ENCODE measurements at places on chromosomes 13 and 19.

- DNase-seq = no peak
These were observed 22.7 kb downstream of the VRK3 start for GRCh38 chr19:50002386-50002960.

- DNase-seq = no peak
These were observed 17.7 kb upstream of the OVOL3 start for GRCh38 chr19:36093146-36093662.

- DNase-seq = no peak
These were observed 32.5 kb downstream of the ZC3H4 start for GRCh38 chr19:47081095-47081494.

- no peak for DNase-seq
These were observed 116.9 kb downstream of the EFNB2 start for GRCh38 chr13:106418556-106418955.

DNA sequence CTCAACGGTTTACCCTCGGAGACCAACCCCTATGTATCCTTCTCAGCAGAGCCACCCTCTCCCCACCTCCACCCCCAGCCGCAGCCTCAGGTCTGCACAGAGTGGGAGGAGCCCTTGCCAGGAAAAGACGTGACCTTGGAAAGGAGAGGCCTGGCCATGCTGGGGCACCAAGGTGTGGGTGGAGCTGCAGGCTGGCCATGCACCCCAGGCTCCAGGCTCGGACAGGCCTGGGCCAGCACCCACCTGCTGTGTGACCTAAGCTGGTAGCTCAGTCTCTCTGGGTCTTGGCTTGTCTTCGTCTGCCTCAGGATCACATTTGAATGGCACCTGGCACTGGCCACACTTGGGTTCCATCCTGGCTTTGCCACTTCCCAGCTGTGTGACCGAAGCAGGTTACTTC, 29.5 kb downstream of the CCDC8 start:
- DNase-seq = no peak

- DNase-seq = no peak
These were observed 7.2 kb downstream of the HNRNPL start for GRCh38 chr19:38842439-38843174.

DNA sequence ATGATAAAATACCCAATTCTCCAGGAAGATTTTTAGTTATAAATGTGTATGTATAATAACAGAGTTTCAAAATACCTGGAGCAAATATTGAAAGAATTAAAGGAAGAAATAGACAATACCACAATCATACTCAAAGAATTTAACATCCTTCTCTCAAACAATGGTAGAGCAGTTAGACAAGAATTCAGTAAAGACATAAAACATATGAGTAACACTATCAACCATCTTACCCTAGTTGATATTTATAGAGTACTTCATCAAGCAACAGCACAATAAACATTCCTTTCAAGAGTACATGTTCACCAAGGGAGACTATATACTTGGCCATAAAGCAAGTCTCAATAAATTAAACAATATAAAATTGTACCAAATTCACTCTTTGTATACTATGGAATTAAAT, 108.4 kb downstream of the DLEU7 start:
- no peak for DNase-seq

GRCh38 chr13:26449063-26449848, 108.2 kb upstream of the WASF3 start:
- no peak for DNase-seq

DNA sequence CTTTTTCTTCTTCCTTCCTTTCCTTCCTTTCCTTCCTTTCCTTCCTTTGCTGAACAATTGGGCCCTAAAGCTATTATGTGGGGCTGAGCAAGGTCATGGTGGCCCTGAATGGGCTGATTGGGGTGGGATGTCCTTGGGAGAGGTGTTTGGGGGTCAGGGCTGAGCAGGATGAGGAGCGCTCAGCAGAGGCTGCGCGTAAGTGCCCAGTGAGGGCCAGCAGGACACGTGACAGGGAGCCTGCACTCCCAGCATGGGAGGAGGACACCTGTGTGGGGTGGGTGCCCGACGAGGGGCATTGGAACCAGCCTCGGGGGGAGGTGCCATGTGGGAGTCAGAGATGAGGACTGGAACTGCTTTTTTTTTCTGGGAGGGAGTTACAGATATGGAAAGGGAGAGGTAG, 5.4 kb upstream of the LGALS7 start:
- no peak for DNase-seq

GRCh38 chr13:67148161-67148571, 82.0 kb downstream of the PCDH9 start:
- no peak for DNase-seq

GRCh38 chr13:28505543-28506135, 10.7 kb upstream of the FLT1 start:
- no peak for DNase-seq

- DNase-seq = no peak
These were observed 8.5 kb downstream of the TBC1D4 start for GRCh38 chr13:75473468-75473867.

DNA sequence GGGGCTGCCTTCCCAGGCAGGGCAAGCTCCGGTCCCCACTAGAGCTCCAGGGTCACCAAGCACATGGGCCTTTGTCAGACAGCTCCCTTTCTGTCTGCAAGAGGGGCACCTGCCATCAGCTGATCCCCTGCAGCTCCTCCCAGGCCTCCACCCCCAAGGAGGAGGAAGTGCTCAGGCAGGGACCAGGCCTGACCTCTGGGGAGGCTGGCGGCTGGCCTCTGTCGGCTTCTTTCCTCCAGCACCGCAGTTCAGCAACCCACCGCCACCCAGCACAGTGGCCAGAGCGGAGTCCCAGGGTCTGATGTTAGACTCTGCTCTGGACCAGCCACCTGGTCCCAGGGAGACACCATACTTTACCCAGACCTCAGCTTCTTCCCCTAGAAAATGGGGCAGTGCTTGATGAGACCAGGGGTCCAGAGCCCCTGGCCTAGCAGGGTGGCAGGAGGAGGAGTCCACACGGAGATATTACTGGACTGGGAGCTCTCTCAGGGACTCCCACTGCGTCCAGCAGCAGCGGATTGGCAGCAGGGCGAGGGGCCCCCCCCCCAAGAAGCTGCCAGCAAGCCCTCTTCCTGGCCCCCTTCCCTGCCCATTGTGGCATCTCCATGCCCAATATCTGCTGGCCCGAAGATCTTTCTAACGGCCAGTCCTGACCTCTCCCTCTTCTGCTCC, 24.1 kb downstream of the NKPD1 start:
- no peak for DNase-seq

- no peak for DNase-seq
These were observed 2.8 kb downstream of the RSPH6A start for GRCh38 chr19:45812297-45812696.

DNA sequence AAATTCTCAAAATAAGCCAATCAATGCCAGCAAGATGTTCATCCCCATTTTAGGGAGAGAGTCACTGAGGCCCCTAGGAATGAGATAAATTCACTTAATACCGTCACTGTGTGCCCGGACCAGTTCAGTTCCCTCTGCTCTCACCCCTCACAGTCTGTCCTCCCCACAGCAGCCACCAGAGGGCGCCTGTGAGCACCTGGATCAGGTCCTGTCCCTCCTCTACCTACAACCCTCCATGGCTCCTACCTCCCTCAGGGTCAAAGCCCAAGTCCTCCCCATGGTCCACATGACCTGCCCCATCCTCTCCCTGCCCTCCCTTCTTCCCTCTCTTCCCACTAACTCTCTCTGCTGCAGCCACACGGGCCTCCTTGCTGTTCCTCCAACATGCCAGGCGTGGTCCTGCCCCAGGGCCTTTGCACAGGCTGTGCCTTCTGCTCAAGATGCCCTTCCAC, 42.0 kb upstream of the NFIC start:
- DNase-seq = no peak

GRCh38 chr19:2214251-2214650, 21.9 kb downstream of the PLEKHJ1 start:
- DNase-seq = no peak

DNA sequence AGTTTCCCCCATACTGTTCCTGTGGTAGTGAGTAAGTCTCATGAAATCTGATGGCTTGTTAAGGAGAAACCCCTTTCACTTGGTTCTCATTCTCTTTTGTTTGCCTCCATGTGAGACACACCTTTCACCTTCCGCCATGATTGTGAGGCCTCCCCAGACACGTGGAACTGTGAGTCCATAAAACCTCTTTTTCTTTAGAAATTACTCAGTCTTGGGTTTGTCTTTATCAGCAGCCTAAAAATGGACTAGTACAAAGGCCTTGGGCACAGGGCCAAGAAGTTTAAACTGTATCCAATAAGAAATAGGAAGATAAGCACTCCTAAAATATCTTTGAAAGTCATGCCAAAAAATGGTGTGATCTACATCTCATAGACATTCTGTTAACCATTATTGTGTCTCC, 176.9 kb downstream of the TBC1D4 start:
- no peak for DNase-seq

DNA sequence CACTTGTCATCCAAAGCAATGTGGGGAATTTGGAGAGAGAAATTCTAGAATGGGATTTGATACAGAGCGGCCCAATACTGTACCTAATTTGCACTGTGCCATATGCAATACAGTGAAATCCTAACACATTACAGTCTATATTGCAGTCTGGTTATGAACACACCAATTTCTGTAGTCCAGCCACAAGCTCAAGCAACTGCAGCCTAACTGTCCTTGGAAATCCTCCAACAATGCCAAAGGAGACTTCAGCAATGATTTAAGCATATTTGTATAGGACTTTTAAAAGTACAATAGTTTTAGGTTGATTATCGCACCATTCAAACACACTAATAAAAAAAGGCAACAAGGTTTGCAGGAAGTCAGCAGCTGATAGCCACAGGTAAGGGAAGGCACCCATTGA, 17.3 kb downstream of the DIAPH3 start:
- no peak for DNase-seq

GRCh38 chr13:44440046-44440608, 66.5 kb downstream of the SERP2 start:
- no peak for DNase-seq

DNA sequence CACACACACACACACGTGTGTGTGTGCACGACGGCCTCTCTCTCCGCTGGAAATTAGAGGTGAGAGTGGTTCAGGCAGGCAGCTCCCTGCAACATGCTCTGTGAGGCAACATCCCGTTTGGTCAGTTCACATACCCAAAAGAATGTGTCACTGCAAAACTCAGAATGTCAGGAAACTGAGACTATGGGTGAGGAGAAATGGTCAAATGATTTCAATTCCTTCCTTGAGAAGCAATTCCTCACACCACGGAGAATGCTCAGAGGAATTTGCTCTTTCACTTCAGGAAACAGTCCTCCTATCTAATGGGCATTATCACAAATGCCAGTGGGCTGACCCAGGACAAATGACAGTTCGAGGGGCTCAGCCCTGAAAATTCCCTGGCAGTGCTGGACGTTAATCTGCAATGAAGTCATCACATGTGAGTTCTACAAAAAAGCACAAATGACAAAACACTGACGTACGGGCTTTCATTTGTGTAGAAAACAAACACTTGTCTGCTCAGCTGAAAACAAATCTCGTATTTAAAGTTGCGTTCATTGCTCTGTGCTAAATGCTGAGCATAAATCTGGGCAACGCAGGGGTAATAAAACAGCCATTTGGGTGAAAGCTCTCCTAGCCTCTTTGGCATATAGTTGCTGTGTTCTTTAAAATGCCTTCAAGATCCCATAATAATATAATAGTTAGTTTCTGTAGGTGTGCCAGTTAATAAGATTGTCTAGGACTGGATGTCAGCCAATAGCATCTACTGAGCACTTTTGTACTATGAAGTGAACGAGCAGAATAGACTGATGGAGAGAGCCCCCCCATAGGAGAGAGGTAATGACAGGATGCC, 18.6 kb upstream of the LATS2 start:
- no peak for DNase-seq

- DNase-seq = no peak
These were observed 20.0 kb upstream of the ATP12A start for GRCh38 chr13:24660023-24660741.
